ENCODE measurements at places on chromosomes 4 and X.

DNA sequence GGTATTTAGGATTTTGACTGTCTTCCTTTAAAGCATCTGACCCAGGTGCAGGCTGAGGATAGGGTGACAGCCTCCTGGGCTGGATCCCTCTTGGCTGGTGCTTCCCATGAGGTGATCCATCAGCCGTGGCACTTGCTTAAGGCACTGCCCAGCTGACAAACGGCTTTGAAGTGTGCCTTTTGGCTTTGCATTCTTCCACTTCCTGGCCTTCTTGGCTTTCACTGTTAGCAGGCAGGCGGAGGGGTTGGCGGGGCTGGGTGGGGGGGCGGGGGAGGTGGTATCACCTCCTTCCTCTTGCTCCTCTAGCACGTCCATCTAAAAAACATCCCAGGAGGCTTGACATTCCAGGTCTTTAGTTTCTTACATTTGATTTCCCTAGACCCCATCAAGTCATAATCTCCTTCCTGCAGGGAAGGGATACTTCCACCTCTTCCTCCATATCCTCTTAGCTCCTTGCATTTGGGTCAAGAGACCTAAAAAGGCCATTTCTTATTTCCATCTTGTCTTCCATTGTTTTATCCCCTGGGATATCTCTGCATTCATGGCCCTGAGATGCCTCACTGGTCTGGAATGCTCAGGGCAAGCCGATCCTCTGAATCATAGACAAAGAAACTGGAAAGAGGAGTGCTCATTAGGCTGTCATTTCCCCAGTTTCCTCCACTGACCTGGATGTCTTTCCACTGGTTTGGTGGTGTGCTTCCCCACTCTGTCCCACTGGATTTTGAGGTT is 11.3 kb upstream of the APLN start:
- DNase-seq, result no peak

GRCh38 chr4:160652790-160653189 is 1511.0 kb downstream of the FSTL5 start:
- DNase-seq, result no peak

DNA sequence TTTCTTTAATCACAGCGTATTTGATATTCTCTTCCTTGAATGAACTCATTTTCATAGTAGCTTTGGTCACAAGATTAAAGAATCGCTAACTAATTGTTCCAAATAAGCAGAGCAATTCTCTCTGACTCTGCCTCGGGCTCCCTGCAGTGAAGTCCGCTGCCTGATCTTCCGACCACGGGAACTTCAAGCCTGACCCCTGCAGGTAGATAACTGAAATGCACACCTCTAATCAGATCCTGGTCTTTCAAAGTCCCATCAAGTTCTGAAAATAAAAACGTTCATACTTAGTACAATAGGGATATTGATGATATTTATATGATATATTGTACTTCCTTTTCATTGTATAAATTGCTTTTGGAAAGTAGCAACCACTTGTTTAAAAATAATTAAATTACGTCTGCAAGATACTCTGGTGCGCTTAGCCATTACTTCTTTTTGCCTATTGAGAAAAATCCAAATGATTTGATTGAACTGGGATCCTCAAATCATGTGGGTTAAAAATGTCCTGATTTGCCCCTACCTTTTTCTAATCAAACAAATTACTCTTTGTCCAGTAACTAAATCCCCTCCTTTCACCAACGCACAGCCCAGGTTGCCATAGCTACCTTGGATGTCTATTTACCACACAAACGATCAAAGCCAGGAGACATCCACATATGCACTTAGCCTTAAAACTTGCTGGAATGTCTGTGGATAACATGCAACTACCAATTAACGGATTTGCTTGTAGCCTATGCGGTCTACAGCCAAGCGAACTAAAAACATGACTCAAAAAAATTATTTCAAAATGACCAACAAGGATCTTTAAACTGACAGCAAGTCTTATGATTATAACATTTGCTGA is 4.2 kb downstream of the MID1 start:
- DNase-seq, result peak; percentile 46

DNA sequence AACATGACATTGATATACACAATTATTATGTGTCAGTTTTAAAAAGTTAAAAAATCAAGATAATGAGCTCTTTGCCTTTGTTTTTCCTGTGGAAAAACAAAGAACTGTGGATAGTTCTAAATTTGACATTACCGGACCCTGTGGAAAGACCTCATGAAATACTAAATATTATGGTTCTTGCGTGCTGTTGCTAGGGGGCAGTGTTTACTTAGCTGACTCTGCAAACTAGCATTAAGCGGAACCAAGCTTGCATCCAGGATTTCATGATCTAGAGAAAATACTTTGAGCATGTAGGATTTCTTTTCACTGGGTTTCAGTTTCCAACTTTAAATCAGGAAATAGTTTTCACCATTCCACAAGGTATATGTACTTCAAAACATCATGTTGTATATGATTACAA is 33.6 kb downstream of the CLCN4 start:
- DNase-seq, result peak; percentile 41

- DNase-seq, result no peak
These were observed 67.7 kb upstream of the FAM9A start for GRCh38 chrX:8868906-8869305.
